ENCODE measurements at places on chromosomes 13 and 19.

GRCh38 chr13:103130681-103131210 lies 64.5 kb upstream of the SLC10A2 start:
- no peak for DNase-seq

- DNase-seq, result no peak
Observed at GRCh38 chr13:66358564-66358963, 871.6 kb downstream of the PCDH9 start.

DNA sequence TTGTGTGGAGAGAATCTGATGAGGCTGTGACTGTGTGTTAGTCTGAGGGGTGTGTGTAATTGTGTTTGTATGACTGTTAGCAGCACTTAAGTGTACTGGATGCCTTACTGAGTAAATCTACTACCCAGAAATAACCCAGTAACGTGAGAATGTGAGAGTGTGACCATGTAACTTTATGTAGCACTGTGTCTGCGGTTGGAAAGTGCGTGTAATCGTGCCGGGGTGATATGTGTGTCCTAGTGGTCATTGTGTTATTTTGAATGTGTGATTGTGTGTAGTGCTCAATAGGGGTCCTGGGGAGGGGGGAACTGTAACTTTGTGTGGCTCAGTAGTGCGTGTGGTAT lies 550 bp downstream of the ZNF383 start:
- DNase-seq, result peak; percentile 17

GRCh38 chr19:49441210-49441959 lies at the start of gene SLC17A7:
SLC17A7 (minus strand) TSS chr19:49441527; CDS start chr19:49441379, 148 bp downstream.
- no peak for DNase-seq

DNA sequence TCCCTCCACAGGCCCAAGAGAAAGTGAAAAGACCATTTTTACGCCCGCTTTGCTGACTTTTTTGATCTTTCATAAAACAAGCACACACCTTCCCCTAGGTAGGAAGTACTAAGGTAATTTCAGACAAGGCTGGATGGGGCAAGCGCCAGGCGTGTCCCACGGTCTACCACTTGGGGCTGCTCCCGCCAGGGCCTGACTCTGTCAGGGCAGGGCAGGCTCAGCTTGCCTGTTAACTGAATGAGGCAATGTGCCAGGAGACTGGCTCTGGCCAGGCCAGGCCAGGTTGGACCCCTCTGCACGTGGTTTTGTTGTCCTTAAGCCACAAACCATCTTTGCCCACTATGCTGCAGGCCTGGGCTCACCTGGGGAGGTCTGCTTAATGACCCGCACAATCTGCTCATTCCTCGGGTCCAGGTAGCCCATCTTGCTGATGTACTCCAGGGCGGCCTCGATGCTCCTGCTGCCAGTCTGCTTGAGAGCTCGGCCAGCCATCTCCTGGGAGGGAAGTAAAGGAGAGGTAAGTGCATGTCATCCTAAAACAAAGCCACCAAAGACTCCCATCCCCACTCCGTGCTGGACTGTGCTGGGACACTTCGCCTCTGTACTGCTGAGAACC lies 70.4 kb downstream of the LATS2 start:
- DNase-seq, result no peak

GRCh38 chr13:73835138-73835721 lies 299.0 kb downstream of the KLF12 start:
- no peak for DNase-seq

DNA sequence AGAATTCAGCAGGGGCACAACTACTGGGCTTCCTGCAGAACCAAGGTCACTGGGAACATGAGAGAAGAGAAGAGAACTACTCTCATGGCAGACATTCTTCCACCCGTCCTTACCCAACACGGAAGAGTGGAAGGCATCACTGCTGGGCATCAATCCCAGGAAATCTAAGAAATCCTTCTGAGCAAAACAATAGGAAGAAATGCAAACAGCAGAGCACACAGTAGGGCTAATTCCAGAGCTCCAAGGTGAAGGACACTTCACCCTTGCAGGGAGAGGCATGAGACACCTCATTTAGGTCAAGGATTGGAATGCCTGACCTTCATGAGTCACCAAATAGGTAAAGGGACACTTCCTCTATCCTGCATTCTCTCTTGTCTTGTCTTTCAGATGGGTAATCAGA lies 2.8 kb downstream of the ERVV-2 start:
- no peak for DNase-seq

GRCh38 chr13:19910336-19911072 lies 47.1 kb upstream of the ZMYM5 start:
- DNase-seq, result no peak

- peak; percentile 63 for DNase-seq
Observed at GRCh38 chr19:2613507-2614295, 88.8 kb downstream of the GNG7 start.

DNA sequence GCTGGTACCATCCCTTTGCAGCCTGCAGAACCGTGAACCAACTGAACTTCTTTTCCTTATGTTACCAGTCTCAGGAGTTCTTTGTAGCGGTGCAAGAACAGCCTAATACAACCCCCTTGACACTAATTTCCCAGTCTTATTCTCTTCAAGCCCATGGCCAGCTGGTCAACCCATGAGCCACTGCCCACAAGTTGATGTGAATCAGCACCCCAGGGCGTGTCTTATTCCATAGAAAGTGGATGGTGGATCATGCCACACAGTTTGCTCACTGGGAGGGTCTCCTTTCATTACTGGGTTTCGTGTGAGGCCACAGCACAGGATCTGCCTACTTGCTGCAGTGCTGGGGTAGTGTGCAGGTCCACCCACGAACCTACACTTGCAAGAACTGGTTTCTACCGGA lies 27.0 kb downstream of the TEX29 start:
- DNase-seq, result no peak

GRCh38 chr19:33275933-33276619 lies 26.3 kb downstream of the CEBPA start:
- no peak for DNase-seq

GRCh38 chr19:35090506-35091214 lies 25.0 kb upstream of the FXYD3 start:
- DNase-seq, result no peak

- peak; percentile 21 for DNase-seq
Observed at GRCh38 chr19:35063940-35064818, 22.7 kb downstream of the HPN start.

- DNase-seq, result no peak
Observed at GRCh38 chr13:38226496-38226895, 123.2 kb upstream of the UFM1 start.

DNA sequence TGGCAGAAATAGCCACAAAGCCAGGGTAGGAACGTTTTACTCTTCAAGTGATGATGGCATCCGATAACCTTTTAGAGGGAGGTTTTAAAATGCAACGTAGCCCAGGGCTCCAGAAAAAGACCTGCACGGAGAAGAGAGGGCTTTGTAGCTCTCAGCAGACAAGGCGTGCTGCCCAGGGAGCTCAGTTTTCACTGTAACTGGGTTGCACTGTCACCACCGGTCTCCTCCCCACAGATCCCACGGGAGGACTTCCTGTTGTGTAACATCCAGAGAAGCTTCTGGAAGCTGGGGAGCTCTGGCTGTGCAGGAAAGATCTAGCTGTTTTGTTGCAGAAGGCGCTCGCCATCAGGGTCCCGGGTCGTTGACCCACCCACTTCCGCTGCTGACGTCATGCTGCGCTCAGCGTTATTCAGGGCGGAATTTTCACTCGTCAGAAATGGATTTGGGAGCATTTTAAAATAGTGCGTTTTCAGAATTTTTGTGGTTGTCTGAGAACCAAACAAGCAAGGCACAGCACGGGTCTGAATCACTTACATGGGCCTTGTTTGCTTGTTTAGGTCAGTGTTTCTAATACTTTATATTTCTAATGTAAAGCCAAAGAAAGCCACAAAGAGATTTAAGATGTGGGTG lies 50.8 kb downstream of the ATP11A start:
- no peak for DNase-seq

DNA sequence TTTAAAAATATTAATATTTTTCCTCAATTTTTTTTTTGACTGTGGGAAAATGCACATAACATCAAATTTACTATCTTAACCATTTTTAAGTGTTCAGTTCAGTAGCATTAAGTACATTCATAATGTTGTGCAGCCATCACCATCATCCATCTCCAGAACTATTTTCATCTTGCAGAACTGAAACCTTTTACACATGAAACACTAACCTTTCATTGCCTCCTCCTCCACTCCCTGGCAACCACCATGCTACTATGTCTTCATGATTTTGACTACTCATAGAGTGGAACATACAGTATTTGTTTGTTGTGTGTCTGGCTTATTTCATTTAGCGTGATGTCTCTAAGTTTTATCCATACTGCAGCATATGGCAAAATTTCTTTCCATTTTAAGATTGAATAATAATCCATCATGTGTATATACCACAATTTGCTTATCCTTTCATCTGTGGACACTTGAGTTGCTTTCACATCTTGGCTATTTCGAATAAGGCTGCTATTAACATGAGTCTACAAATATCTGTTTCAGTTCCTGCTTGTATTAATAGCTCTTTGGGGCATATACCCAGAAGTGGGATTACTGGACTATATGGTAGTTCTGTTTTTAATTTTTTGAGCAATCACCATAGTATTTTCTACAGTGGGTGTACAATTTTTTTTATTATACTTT lies 376.4 kb downstream of the MTUS2 start:
- no peak for DNase-seq

DNA sequence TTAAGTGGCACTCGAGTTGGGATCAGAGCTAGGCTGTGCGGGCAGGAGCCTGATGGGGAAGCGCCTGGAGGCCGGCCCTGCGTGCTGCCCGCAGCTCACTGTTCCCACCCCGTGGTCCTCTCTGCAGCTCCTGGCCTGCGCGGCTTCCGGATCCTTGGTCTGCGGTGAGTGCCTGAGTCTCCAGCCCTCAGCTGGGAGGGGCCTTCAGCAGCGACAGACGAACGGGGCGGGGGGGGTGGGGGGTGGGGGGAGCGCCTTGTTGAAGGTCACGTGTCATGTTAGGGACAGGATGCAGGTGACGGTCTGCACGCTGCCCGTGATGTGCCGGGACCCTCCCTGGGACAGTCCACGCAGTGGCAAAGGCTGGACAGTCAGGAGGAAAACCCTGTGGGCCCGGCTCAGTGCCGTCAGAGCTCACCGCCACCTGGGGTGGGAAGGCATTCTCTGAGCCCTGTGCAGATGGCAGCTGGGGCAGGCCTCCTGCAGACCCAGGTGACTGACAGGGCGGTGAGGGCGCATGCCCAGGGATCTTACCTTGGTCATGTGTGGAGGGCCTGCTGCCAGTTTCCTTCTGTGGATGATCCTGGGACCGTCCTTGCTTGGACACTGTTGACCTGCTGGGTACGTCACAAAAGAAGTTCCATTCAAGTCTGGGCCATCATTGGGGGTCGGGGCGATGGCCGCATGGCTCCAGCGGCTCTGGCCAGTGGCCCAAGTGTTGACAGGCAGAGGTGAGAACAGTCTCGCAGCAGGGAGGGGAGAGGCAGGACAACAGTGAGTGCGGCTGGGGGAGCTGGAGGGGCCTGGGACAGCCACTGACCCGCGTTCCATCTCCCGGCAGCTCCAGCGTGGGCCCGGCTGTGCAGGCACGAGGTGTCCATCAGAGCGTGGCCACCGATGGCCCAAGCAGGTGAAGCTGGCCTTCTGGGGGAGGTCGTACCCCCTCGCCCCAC lies 4.3 kb downstream of the NDUFS7 start:
- DNase-seq, result no peak

GRCh38 chr13:96090240-96091101 lies 564 bp downstream of the HS6ST3 start:
- no peak for DNase-seq

DNA sequence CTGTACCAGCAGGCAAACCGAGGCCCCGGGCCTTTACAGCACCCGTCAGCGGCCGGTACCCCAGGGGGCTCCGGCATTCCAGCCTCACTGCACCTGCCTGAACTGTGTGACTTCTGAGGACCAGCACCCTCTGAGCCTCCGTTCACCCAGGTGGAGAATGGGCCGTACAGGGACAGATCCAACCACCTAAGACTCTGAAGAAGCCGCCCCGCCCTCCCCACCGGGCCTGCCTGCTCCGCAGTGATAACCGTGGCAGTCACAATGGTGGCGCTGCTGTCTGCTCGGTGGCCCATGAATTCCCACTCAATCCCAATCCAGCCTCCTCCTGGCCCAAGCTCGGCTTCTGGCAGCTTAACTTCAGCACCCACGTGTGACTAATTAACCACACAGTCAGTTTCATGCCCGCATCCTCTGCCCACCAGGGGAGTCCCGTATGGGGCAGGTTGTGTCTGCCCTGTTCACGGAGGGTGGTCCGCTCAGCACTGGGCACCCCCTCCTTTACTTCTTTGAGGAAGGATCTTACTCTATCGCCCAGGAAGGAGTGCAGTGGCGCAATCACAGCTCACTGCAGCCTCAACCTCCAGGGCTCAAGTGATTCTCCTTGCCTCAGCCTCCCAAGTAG lies 3.4 kb downstream of the TCF3 start:
- DNase-seq, result no peak

- no peak for DNase-seq
Observed at GRCh38 chr13:102970542-102970941, 95.7 kb downstream of the SLC10A2 start.

- no peak for DNase-seq
Observed at GRCh38 chr13:103315711-103316110, 249.5 kb upstream of the SLC10A2 start.

- no peak for DNase-seq
Observed at GRCh38 chr13:19601749-19602725, 31.4 kb upstream of the MPHOSPH8 start.

GRCh38 chr19:35107545-35107944 lies 8.1 kb upstream of the FXYD3 start:
- DNase-seq, result no peak

- DNase-seq, result peak; percentile 26
Observed at GRCh38 chr13:109840201-109840892, 54.0 kb upstream of the IRS2 start.

- DNase-seq, result no peak
Observed at GRCh38 chr19:18345296-18345695, 4.9 kb downstream of the PGPEP1 start.

DNA sequence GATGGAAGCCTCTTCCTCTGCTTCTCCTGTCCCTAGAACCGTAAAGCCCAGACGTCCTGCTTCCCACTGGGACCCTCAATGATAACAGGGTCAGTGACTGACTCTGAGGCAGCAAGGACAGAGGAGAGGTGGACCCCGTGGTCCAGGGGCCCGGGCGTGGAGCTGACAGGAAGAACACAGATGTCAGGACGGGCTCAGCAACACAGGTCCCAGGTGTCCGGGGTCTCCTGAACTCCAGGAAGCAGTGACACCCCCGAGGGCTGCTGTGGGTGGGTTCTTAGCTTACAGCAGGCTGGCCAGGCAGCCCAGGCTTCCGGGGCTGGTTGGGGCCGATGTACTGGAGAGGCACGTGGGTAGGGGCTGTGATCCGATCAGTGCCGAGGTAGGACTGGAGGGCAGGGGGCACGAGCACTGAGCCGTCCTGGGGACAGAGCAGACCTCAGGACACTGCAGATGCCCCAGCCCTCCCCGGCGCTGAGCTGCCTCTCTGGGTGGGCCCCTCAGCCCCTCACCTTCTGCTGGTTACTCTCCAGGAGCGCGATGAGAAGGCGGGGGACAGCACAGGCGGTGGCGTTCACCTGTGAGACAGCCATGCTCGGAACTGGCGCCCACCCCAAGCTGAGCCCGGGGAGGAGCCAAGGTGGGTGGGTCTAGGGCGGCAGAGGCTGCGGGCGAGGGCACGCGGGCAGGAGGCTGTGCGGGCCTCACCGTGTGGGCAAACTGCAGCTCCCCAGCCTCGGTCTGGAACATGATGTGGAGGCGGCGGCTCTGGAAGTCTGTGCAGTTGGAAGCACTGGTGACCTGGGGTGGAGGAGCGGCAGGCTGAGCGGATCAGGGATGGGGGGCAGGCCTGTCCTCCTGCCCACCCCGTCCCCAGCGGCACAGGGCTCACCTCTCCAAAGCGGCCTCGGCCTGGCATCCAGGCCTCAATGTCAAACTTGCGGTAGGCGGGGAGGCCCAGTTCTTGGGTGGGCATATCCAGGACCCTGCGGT lies 3.6 kb upstream of the CCER2 start:
- DNase-seq, result no peak

Measured in stimulated activated CD4-positive, alpha-beta T cell treated with anti-CD3 and anti-CD28 coated beads, Interleukin-12 subunit alpha, Interleukin-12 subunit beta, amount 100 ng/mL, for 48 hours (primary cell).